ENCODE measurements at places on chromosomes 5 and 9.

GRCh38 chr5:3598769-3599211 lies 3.2 kb downstream of the IRX1 start:
- H3K27ac ChIP-seq, result no peak overlapping the region
- no peaks in the 10 kb centered on the region for H3K36me3 ChIP-seq
- H3K4me1 ChIP-seq, result no peaks in the 10 kb centered on the region
- H3K4me3 ChIP-seq, result no peak overlapping the region
- no peak for DNase-seq

GRCh38 chr5:19488786-19489185 lies 499.2 kb downstream of the CDH18 start:
- H3K36me3 ChIP-seq, result no peaks in the 10 kb centered on the region
- no peaks in the 10 kb centered on the region for H3K27me3 ChIP-seq
- no peak overlapping the region for H3K27ac ChIP-seq
- no peak for DNase-seq
- no peaks in the 10 kb centered on the region for H3K4me1 ChIP-seq

GRCh38 chr5:35990520-35990919 lies 670 bp downstream of the UGT3A1 start:
- DNase-seq, result no peak
- H3K27ac ChIP-seq, result no peak overlapping the region
- H3K27me3 ChIP-seq, result peaks cover 36% of the 10 kb centered on the region

DNA sequence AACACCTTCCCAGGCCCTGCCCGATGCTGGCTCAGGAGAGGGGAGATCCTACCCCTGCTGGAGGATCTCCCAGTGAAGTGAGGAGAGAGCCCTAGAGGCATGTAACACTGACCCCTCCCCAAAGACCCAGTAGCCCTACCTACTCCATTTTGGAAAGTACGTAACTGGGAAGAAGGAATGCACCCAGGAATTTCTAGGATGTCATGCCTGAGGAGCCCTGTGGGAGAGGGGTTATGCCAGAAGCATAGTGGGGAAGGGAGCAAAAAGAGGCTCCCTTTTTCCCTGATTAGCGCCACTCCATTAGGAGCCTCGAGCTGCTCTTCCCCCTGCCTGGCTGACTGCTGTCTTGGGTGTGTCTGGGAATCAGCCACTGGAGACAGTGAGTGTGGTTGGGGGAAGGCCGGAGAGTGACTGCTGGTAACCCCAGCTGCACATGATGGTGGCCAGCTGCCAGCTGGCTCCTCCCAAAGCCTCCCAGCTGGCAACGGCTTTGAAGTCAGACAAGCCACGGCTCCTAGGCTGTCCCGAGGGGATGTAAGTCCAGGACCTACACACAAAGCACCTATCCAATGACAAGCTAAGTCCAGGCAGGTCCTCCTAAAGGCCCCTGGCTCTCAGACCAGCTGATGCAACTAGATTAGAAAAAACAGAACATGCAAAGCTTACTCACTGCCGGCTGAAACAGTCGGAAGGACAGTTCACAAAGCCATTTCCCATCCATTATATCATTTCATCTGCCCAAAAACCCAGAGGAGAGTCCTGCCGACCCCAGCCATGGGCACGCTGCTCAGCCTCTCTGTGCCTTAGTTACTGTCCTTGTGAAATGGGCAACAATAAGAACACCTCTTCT lies 136.5 kb upstream of the ABCA1 start:
- no peak for DNase-seq
- H3K27me3 ChIP-seq, result peaks cover 59% of the 10 kb centered on the region
- H3K4me3 ChIP-seq, result no peak overlapping the region

DNA sequence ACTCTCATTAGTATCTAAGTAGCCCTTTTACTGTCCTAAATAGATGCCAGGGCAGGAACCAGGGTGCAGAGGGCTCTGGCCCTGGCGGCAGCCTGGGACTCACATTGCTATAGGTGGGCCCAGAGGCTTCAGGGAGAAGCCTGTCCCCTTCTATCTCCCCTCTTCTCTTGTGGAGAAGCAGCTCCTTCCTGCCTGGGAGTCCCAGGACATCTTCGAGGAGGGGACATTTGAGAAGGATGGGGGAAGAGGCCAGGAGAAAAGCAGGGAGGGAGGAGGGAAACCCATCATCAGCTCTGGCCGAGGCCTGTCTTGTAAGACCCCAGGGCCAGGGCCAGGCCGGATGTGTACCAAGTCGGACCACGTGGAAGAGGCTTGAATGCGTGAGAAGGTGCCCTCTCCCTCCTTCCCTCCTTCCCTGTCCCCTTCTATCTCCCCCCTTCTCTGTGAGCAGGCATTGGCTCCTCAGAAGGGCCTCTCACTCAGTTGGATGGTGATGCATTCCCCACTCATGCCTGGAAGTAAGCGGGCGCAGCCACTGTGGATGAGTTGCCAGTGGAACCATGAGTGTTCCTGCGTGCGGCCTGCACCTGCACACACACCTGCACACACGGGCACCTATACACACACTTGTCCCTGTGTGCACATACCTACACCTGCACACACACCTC lies 20.7 kb upstream of the LPCAT1 start:
- H3K36me3 ChIP-seq, result no peaks in the 10 kb centered on the region
- no peak overlapping the region for H3K27ac ChIP-seq
- no peaks in the 10 kb centered on the region for H3K27me3 ChIP-seq
- no peak for DNase-seq

DNA sequence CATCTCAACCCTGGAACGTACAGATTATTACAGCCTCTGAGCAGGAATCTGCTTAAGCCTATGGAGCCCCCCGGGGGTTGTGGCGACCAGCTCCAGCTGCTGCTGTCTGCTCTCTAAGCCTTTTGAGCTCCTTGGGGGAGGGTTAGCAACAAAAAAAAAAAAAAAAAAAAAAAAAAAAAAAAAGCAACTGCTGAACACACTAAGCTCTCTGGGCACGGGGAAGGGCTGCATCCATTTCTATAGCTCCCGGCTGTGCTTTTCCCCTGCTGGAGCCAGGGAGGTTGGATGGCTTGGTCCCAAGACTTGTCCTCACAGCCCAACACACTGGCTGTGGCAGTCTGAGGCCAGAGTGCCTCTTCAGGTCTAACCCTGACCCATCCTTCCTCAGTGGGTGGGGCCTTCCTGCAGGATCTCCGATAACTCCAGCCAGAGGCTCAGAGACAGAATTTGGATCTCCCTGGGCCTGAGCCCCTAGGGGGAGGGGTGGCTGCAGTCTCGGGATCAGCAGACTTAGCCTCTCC lies 82.1 kb downstream of the FBN2 start:
- no peak overlapping the region for H3K27ac ChIP-seq
- no peak overlapping the region for H3K4me3 ChIP-seq

DNA sequence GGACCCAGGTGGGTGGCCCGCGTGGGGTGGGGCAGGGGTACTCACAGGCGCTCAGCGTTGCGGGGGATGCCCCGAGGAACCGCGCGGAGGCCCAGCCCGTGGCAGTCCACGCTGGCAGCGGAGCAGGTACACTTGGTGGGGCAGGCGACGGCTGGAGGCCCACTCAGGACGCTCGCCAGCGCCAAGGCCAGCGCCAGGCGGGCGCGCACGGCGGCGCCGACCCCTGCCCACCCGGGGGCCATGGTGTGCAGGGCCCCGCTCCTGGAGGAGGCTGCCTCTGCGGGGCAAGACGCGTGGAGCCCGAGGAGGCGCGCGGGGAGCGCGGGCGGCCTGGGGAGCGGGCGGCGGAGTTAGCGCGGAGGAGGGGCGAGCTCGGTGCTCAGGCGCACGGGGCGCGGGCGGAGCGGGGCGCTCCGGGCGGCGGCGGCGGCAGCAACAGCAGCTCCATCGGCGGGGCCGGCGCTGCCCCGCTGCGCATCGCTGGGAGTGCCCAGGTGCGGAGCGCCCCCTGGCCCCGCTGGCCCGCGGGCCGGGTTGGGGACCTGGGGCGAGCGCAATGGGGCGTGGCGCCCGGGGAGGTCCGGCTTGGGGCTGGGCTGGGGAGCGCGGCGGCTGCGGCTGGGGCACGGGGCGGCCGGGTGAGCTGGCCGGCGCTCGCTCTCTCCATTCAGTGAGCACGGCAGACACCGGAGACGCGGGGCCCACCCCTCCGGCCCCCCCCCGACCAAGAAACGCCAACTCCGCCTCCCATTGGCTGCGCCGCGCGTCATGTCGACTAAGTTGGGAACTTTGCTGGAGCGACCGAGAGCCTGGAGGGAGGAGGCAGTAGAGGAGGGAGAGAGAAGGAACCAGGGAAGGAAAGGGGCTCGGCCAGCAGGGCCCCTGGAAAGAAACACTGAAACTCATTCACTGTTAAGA lies at the start of gene SLIT3:
SLIT3 (minus strand) TSS at position 672 of the 918 bp plus-strand sequence; CDS start at position 242, 430 bp downstream.
- DNase-seq, result no peak
- H3K4me1 ChIP-seq, result peaks cover 10% of the 10 kb centered on the region
- no peak within 1 kb of the TSS for H3K4me3 ChIP-seq

DNA sequence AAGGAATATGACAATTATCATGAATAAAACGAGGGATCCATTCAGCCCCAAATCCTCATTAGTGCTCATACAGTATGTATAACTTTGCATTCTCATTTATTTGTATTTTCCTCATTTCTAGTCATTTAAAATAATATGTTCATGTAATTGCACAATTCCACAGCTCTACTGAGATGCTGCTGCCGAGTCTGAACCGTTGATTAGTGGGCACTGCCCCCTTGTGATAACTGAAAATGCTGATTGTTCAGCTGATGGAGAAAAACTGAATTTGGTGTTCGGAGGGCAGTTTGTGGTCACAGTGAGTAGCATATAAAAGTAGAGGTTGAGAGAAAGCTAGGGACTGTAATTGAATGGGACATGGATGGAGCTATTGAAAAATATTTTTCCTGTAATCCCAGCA lies 12.2 kb upstream of the GPR151 start:
- no peak overlapping the region for H3K4me3 ChIP-seq
- H3K27ac ChIP-seq, result no peak overlapping the region
- no peaks in the 10 kb centered on the region for H3K36me3 ChIP-seq
- H3K4me1 ChIP-seq, result peaks cover 2% of the 10 kb centered on the region
- no peak for DNase-seq
- peaks cover 21% of the 10 kb centered on the region for H3K27me3 ChIP-seq

GRCh38 chr9:126857261-126857960 lies 3.0 kb upstream of the ZBTB34 start:
- no peak overlapping the region for H3K27ac ChIP-seq
- no peak overlapping the region for H3K4me3 ChIP-seq
- no peak for DNase-seq
- peaks cover 3% of the 10 kb centered on the region for H3K36me3 ChIP-seq
- peaks cover 21% of the 10 kb centered on the region for H3K27me3 ChIP-seq
- H3K4me1 ChIP-seq, result peaks cover 13% of the 10 kb centered on the region

All from effector memory CD8-positive, alpha-beta T cell (primary cell).